ENCODE measurements at places on chromosomes 12 and 14. TPM values are rescaled to one million over a fixed set of nuclear protein-coding genes. Genes with fewer than 3 reads are reported as not detected.

CD163 gene
- total RNA-seq, result not detected

EPYC gene
- not detected for total RNA-seq

MMP17 gene
- total RNA-seq, result 18.4 TPM

EMC9 gene
- total RNA-seq, result 16.6 TPM

CLEC4A gene
- 0.18 TPM for total RNA-seq

ADSS1 gene
- total RNA-seq, result 7.7 TPM

TRHDE gene
- 78.4 TPM for total RNA-seq

HSPA2 gene
- total RNA-seq, result 33.0 TPM

RGS6 gene
- total RNA-seq, result not detected

CCDC175 gene
- not detected for total RNA-seq
